ENCODE measurements at places on chromosomes 11 and 22.

GRCh38 chr22:26967282-26967681, 309.9 kb downstream of the MIAT start:
- DNase-seq = no peak

- DNase-seq = no peak
Observed at GRCh38 chr11:131686836-131687235, 316.4 kb downstream of the NTM start.

DNA sequence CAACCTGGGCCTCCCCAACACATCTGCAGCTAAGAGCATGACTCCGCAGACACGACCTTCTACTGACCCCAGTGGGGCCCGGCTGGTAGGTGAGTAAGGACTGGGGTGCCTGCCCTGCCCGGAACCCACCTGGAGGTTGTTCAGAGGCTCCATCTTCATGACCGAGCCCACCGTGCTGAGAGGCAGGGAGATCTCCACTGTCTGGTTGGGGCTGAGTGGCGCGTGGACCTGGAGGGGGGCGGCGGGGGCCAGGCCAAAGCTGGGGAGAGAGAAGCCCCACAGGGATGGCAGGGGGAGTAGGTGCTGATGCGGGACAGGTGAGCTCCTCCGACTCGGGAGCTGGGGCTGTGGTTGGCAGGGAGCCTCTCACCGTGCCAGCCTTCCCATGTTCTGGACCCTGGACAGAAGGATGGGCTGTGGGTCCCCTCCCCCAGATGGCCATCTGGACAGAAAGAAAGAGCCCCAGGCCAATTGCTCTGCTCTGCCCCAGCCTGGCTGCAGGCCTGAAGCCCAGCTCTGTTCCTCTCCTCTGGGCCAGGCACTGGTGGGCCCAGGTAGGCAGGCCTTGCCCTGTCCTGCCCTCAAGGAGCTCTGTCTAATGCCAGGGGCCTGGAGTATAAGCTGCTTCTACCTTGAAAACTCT, 16.3 kb upstream of the RASL10A start:
- DNase-seq = no peak

GRCh38 chr11:110859998-110860397, 147.8 kb upstream of the ARHGAP20 start:
- no peak for DNase-seq

- no peak for DNase-seq
Observed at GRCh38 chr11:66291706-66292542, at the start of gene TMEM151A. TMEM151A (plus strand) TSS chr11:66291894; CDS start chr11:66292014, 120 bp downstream.

GRCh38 chr11:32386770-32387377, 48.5 kb downstream of the WT1 start:
- DNase-seq = no peak

DNA sequence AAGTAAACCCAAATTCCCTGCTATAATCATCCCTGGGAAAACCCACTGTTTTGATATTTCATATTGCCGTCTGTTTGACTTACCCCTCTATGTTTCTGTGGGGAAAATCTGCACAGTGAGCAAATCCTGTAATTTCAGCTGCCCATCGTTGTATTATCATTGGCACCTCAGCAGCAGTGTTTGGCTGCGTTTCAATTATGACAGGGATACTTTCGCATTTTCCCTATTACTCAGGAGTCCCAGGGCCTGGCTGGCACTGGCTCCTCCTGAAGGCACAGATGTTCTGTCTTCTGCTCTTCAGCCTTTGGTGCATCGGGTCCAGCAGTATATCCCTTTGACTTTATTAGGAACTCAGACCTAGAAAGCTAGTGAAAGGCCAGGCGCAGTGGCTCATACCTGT, 12.2 kb upstream of the MMP12 start:
- no peak for DNase-seq
